Type B pancreatic cell (in vitro differentiated cells): ENCODE measurements at places on chromosomes 5 and 9.

- DNase-seq: no peak
Measured at GRCh38 chr5:173761178-173761513, 127.0 kb upstream of the CPEB4 start.

DNA sequence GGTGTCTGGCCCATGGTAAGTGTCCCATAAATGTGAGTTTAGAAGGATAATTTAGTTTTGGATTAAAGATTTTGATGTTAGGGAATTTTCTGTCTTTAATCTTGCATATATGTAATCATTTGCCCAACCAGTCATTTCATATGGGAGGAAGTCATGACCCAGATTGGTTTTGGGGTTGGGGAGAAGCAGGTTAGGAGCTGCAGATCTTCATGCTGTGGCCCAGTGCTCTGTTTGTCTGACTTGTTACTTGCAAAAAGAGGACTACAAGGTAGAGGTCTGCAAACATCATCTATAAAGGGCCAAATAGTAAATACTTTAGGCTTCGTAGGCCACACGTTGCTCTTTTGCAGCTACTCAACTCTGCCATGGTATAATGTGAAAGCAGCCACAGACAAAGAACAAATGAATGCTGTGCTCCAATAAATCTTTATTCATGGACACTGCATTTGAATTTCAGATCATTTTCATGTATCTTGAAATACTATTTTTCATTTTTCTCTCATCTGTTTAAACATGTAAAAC lies 16.8 kb downstream of the OSTF1 start:
- DNase-seq: no peak

- no peak for DNase-seq
Measured at GRCh38 chr9:117825609-117826347, 121.6 kb downstream of the TLR4 start.

- no peak for DNase-seq
Measured at GRCh38 chr9:138022121-138022741, 144.6 kb downstream of the CACNA1B start.

GRCh38 chr9:26131886-26132285 lies 453.6 kb upstream of the TUSC1 start:
- no peak for DNase-seq

GRCh38 chr5:104652271-104652861 lies 1089.8 kb upstream of the NUDT12 start:
- DNase-seq: no peak

- peak; percentile 76 for DNase-seq
Measured at GRCh38 chr5:69007726-69008368, 86.0 kb upstream of the SLC30A5 start.

- DNase-seq: no peak
Measured at GRCh38 chr9:81312346-81312745, 377.0 kb downstream of the TLE1 start.

DNA sequence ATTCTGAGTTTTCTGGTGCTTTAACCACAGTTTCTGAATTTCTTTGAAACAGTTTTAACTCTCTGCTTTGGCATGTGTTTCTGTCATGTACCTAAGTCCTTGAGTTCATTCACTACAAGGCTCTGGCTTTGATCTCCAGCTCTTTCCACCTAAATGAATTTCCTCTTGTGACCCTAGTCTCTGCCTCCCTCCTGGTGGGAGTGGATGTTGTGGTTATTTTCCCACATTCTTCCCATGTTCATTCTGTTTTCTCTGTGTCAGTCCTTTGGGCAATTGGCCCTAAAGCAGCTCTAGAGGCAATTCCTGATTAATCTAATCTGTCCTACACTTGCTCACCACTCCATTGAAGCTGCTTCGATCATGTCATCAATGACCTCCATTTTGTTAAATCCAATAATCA lies 28.4 kb upstream of the DPYSL3 start:
- DNase-seq: no peak

DNA sequence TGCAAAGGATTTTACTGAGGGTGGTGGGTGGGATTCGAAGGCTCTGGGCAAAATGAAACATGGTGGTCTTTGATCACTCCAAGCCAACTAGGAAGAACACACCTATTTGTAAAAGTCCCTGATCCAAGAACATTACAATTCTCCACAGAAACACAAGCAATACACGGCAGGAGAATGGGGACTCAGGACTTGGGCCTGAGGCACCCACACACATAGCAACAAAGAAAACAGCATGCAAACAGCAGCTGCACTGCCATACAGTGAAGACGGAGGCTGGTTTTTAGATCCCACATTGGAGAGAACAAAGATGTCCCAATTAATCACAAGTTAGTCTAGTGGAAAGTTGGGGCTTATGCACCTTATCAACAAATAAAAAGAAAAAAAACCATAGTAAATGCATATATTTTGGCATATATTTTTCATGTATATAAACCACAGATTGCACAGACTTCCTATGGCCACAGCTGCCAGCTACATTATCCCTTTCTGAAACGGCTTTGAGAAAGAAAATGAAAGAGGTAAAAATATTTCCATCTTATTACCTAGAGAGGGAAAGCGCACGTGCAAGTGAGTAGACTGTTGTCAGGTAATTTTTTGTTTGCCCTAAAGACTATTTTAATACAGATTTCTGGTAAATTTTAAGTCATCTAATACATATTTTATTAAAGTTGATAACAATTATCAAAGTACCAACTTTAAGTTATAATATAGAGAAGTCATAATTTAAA lies 410.9 kb downstream of the BNC2 start:
- no peak for DNase-seq

- no peak for DNase-seq
Measured at GRCh38 chr5:114243972-114244317, 117.9 kb upstream of the KCNN2 start.

GRCh38 chr5:36704131-36704530 lies 97.7 kb downstream of the SLC1A3 start:
- no peak for DNase-seq

DNA sequence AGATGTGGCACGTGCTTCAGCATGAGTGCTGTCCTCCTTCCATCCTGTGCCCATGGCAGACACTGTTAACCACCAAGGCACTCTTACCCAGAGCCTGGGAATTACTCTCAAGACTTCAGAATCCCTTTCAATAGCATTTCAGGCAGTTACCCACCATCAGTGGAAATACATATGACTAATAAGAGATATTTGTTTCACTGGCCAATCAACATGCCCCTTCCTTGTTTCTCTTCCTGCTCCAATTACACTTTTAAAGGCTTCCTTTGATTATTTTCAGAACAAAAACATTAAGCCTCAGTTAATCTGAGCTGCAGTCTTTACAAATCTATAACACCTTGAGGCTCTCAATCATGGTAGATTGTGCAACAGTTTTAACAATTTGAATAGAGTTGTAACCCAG lies 70.8 kb downstream of the PRELID2 start:
- no peak for DNase-seq

GRCh38 chr5:17433406-17433805 lies 64.6 kb upstream of the TAF11L2 start:
- DNase-seq: no peak

GRCh38 chr5:98483301-98483685 lies 290.2 kb upstream of the RGMB start:
- no peak for DNase-seq

GRCh38 chr5:122101636-122102285 lies 23.7 kb upstream of the LOX start:
- no peak for DNase-seq

GRCh38 chr5:123285122-123286023 lies 137.8 kb downstream of the CEP120 start:
- DNase-seq: no peak
